ENCODE measurements at places on chromosomes 7 and 10.

- no peak for DNase-seq
Observed at GRCh38 chr7:143462045-143462444, 15.6 kb upstream of the TAS2R41 start.

GRCh38 chr10:110192552-110192951, 14.9 kb upstream of the MXI1 start:
- no peak for DNase-seq

DNA sequence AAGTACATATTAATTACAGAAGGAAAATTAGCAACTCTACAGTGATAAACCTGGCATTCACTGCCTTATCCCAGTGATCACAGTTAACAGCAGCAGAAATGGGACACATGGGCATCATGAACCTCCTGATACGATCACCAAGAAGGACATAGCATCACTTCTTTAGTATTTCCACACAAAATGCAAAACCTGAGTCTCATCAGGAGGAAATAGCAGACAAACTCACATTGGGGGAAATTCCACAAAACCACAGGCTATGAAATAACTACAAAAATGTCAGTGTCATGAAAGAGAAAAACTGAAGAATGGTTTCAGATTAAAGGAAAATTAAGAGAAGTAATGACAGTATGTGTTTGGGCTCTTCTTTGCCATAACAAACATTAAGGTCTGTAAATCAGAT, 12.0 kb upstream of the PURB start:
- no peak for DNase-seq

DNA sequence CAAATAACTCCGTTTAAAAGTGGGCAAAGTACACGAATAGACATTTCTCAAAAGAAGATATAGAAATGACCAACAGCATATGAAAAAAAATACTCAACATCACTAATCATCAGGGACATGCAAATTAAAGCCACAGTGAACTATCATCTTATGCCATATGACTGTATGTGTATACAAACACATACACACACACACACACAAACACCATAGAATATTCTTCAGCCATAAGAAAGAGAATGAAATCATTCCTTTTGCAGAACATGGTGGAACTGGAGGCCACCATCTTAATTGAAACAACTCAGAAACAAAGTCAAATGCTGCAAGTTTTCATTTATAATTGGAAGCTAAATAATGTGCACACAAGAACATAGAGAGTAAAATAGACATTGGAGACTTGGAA, 1019.4 kb downstream of the KCNMA1 start:
- DNase-seq: no peak

DNA sequence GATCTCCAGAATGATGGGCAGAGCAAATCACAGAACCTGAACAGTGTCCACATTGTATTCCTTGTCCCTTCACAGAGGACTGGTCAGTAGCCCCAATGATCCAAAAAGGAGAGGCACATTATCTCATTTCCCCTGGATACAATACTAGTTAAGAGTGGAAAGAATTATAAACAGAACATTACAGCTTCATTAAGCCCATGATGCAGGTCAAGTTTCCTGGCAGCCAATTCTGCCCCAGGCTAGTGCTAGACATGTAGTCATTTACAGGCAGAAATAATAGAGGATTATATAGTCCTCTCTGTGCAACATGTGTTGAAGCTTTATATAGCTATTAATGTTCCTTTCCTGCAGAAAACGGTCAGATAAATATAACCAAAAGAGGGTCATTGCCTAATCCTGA, 124.3 kb upstream of the WNT16 start:
- no peak for DNase-seq

Measured in germinal center (tissue), 1 donor.